Activated CD8-positive, alpha-beta memory T cell treated with anti-CD3 and anti-CD28 coated beads for 1 hour (primary cell): ENCODE measurements at places on chromosomes 1 and 21.

DNA sequence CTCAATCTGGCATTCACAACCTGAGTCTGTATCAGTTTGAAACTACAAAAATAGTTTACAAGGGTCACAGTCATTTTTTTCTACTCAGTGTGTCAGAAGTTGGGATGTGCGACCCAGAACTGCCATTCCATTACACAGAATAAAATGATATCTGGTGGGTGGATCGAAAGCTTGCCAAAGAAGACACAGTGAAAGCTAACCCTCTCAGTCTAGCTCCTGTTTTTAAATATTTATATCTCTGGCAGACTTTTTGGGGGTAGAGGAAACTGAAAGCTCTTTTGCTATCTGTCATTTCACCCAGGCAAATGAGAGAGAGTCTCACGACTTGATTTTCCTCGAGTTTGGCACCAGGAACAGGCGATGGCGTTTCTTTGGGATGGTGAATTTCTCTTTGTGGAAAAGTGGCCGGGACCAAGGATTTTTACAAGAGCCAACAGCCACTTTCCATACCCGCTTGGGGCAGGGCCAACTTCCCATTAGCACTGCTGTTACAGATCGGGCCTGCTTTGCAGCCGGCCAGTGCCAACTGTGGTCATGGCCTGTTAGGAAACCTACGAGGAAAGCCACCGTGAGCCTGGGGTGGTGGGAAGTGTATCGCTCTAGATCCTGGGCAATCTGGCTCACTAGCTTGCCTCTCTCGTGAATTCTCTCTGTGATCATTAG is 185.5 kb upstream of the NFIA start:
- DNase-seq = no peak

DNA sequence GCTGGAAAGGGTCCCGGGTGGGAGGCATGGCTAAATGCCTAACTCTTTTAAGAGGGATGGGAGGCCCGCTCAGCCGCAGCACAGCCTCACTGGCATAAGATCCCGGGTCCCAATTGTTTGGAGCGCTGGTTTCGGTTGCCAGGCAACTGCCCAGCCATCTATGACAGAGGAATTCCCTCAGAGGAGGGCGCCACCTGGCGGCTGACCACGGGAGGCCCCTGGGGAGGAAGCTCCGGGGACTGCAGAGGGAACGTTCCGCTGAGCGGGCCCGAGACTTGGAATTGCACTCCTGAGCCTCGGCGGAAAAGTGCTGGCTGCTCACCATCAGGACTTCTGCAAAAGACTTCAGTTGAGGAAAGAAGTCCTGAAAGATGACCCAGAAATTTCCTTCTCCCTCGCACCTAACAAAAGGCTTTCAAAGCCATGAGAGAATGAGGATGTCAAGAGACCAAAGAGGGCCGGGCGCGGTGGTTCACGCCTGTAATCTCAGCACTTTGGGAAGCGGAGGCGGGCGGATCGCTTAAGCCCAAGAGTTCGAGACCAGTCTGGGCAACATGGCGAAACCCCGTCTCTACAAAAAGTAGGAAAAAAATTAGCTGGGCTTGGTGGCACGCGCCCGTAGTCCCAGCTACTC is 1.1 kb upstream of the ELAPOR1 start:
- peak; percentile 88 for DNase-seq

GRCh38 chr21:45405819-45406762 is 1.1 kb downstream of the COL18A1 start:
- no peak for DNase-seq

- DNase-seq = no peak
Measured at GRCh38 chr1:38672692-38673091, 186.9 kb downstream of the RRAGC start.

DNA sequence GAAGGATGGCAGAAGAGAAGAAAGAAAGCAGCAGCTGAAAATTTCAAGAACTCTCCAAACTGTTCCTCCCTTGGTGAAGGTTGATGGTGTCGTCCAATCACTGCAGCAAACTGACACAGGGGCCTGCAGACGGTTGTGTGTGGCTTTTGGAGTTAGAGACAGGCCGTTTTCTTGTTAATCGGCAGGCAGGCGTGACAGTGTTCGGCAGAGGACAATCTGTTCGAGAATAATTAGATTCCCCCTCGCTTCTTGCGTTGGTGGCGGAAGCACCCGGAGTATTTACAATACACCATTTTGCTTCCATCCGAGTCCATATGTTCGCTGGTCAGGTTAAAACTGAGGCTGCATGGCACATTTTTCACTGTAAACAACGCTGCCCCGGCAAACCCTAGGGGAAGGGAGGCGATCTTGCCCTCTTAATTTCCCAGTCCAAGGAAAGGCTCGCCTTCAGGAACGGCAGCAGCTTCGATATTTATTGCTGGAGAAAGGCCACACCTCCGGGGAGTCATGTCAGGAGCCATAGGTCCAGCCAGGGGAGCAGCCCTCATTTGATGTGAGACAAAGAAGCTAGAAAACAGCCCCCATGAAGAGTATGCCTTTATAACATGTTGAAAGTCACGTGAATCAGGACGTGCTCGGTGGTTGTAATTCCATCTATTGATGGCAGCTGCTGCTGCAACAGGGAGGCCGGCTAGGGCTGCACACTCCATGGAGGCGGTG is 360.1 kb downstream of the SMYD3 start:
- DNase-seq = no peak

GRCh38 chr1:61450872-61451571 is 273.9 kb downstream of the TM2D1 start:
- no peak for DNase-seq

- DNase-seq = no peak
Measured at GRCh38 chr1:235022341-235022980, 106.2 kb downstream of the TOMM20 start.

DNA sequence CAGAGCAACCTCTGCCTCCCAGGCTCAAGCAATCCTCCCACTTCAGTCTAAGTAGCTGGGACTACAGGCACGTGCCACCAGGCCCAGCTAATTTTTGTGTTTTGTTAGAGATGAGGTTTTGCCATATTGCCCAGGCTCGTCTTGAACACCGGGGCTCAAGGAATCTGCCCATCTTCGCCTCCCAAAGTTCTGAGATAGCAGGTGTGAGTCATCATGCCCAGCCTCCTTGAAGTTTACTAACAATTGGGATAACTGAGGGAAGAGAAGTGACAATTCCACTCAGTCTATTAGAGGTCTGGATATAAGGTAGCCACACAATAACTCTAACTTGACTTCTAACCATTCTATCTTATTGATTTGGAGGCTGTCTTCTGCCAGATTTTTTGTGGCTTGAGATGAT is 6.3 kb upstream of the RCC1 start:
- no peak for DNase-seq

DNA sequence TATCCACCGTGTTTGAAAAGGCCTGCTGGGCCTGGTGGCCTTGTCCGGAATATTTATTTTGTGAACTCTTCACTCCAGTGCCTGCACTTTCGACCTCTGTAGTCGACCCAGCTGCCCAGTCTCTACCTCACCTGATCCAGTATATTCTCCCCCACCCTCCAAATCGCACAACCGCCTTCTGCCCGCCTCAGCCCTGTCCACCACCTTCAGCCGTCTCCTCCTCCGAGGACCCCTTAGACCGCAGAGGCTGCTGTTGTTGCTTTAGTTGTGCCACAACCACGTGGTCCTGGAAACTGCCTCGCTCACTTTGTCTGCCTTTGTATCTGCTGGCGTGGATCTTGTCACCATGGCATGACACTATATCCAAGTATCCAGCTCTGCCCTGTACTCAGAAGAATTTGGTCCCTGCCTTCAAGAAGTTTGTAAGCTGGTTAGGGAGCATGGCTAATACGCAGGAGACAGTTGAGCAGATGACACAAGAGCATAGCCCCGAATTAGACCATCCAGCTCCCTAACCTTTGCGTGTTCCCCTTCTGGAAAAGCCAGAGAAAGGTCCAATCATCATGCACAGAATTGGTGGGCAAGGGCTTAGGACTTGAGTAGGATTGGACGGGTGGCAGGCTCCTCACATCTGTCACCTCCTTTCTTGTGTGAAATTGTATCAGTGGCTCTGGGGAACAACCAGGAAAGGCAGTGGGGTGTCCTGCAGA is 1.5 kb downstream of the PHGDH start:
- no peak for DNase-seq

DNA sequence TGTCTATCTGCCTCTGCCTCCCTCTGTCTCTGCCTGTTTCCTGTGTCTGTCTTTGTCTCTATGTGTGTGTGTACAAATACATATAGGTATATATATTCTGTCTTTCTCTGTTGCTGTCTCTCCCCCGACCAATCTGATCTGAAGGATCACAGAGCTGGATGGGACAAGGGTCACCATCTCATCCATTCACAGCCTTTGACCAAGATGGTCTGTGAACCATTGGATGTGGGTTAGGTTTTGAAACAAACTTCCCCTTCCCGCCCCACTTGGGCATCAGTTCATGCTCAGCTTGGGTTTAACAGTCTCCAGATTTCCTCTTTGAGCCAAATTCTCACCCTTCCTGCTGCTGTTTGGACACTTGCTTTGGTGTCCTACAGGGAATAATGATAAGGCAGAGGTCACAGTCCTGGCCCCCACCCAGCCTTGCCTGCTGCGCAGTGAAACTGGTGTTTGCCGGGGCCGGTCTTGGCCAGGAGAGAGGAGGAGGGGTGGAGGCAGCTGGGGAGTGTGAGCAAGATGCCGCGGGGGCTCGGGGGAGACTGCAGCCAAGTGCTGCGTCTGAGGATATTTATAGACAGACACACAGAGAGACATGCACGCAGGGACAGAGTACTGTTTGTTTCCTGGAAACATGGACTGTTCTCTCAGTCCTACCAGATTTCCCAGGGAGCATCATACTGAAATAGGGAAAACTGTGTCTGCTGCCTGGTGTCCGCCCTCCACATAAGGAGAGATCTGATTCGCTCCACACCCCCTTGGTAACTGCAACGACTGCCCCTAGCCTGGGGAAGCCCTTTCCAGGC is 27.0 kb upstream of the BTG2 start:
- DNase-seq = no peak

DNA sequence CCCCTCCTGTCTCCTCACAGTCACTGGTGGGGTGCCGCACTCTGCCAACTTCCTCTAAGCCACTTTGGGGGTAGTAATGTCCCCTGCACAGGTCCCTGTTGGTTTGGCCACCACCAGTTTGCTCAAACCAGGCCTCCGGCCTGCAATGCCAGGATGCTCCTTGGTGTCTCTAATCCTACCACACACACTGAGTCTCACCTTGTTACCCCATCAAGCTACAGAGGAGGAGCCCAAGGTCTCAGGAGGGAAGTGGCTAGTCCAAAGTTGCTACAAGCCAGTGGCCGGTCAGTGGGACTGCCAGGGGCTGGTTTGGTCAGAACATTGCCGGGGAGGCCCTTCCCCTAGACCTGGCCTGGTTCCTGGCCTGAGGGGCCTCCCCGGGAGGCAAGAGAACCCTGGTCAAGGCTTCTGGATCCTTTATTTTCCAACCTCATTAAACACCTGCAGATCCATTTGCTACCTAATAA is 21.5 kb upstream of the LRP8 start:
- no peak for DNase-seq

- DNase-seq = no peak
Measured at GRCh38 chr21:25850126-25850842, 115.5 kb downstream of the GABPA start.

- no peak for DNase-seq
Measured at GRCh38 chr1:27346991-27347624, 5.3 kb downstream of the SYTL1 start.

DNA sequence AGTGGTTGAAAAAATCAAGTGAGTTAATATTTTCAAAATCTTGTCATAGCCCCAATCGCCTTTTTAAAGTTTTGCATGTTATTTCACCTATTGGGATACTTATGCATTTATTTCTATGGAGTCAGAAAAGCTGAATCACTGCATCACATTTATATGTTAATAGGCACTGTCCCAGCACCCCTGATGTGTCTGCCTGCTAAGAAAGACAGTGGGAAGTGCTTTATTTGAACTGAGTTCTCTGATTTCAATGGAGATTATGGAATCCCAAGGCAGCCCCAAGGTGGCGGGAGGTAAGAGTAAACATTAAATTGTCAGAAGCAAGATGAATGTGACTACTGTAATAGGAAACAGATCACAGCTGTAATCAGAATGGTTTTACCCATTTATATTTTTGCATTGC is 2225.7 kb downstream of the NCAM2 start:
- no peak for DNase-seq

- no peak for DNase-seq
Measured at GRCh38 chr1:225371366-225372010, 56.4 kb downstream of the LBR start.

DNA sequence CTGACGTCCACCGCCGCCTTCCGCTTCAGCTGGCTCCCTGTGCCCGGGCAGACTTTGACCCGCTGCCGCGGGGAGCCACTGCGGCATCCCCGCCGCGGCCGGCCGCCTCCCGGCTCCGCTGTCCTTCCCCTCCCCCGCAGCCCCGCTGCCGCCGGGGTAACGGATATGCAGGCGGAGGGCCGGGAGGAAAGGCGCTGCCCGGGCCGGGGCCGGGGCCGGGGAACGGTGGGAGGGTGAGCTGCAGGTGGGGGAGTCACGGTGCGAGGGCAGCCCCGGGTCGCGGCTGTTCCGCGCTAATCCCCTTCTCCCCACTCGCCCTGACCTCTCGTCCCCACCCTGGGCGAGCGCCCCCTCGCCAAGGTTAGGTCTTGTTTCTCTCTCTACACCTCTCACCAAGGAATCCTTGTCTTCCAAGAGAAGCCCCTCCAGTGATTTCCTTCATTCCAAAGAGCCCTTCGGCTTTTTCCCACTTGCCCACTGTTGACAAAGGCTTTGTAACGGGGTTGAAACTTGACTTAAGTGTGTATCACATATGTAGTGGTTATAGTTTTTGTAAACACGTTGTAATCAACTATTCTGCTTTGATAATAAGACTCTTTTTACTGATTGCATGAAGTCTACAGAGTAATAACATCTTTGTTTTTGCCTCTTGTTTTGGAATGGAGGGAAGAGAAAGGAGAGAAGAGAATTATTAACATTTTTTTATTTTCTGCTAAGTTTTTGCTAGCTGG is 669 bp downstream of the XPR1 start:
- peak; percentile 44 for DNase-seq

- DNase-seq = peak; percentile 50
Measured at GRCh38 chr1:206803221-206803730, 31.0 kb upstream of the IL10 start.

GRCh38 chr1:107145637-107146036 is 4.8 kb downstream of the NTNG1 start:
- no peak for DNase-seq

- no peak for DNase-seq
Measured at GRCh38 chr1:33155877-33156538, 25.8 kb downstream of the TRIM62 start.

DNA sequence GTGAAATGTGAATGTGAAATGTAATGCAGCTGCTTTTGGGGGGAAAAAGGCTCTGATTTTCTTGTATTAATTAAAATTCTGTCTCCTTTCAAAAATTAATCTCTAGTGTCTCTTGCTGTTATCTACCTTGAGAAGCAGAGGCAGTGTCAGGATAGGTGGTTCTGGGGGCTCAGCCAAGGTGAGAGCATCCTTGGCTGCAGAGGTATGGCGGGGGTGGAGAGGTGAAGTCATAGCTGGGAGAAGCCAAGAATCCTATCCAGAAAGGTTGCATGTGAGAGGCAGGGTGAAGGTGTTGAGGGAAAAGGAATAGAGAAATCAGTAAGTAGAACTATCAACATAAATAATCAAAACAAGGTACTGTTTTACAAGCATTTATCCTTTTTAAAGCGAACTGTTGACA is 181.2 kb downstream of the CACNA1E start:
- DNase-seq = no peak

- DNase-seq = no peak
Measured at GRCh38 chr1:109498161-109498801, 4.4 kb downstream of the CYB561D1 start.

GRCh38 chr21:33229099-33229783 is 497 bp upstream of the IFNAR2 start:
- DNase-seq = no peak
